HS-27A (cell line): ENCODE measurements at places on chromosomes 2 and 18.

DNA sequence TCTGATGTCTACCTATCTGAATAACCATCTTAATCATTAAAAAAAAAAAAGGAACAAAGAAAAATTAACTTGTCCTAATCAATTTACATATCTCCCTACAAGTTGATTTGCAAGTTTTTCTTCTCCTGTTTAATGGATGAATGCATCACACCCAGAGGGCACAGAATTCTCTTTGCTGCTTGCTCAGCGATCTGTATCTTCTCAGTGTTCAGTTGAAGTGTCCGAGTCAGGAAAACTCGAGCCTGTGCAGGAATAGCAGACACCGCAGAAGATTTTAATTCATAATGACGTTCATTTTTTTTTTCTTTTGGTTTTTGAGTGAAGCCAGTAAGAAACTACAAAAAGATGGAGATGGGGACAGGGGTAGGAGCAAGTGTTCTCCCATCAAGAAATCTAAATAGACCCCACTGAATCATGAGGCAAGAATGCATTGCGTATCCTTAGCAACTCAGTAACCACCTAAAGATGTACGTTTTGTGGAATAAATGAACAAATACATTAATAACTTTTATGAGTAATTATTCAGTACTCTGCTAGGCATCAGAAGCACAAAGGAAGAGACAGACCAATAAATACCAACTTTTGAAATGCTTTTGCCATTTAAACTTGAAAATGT lies 675.5 kb downstream of the LRP1B start:
- no peak for DNase-seq

- no peak for DNase-seq
Observed at GRCh38 chr18:11398625-11399024, 210.8 kb upstream of the SLC35G4 start.

DNA sequence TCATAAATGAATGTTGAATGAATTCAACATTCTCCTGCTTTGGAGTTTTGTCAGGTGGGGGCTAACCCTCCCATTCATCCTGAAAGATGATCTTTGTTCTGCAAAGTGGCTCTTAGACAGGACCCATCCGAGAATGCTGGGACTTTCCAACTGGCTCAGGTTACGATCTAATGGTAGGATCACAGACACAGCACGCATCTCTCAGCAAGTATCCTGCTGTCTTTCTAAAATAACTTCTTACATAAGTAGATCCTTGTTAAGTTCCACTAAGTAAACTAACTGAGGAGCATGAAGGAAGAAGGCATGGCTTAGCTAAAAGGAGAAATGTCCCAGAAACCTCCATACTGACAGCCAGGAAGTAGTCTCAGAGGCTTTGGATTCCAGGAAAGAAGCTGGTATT lies 23.7 kb downstream of the CYP27A1 start:
- DNase-seq, result no peak

- DNase-seq, result no peak
Observed at GRCh38 chr2:26892133-26892532, 44.2 kb downstream of the DPYSL5 start.

DNA sequence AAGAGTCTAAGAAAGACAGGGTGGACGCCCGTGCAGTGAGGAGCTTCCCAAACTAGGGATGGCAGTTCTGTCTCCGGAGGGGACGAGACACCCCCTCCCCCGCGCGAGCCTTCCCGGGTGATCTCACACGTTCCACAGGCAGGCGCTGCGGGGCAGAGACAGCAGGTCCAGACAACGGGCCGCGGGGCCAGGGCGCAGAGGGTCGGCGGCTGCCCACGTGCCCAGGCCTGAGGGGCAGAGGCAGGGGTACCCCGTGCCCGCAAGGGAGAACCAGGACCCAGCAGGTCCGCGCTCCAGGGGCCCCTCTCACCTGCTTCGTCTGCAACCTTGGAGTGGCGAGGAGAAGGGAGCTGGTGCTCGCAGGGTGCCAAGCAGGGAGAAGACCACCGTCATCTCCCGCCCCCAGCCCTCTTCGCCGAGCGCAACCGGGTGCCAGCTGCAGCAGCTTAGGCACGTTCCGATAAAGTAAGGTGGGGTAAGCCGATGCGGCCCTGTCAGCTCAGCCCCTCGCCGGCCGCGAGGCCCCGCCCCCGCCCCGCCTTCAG lies at the start of gene GPR155:
GPR155 (minus strand) TSS at position 467 of the 545 bp plus-strand sequence. CDS start 5,073 bp downstream, outside the sequence.
- DNase-seq, result no peak

DNA sequence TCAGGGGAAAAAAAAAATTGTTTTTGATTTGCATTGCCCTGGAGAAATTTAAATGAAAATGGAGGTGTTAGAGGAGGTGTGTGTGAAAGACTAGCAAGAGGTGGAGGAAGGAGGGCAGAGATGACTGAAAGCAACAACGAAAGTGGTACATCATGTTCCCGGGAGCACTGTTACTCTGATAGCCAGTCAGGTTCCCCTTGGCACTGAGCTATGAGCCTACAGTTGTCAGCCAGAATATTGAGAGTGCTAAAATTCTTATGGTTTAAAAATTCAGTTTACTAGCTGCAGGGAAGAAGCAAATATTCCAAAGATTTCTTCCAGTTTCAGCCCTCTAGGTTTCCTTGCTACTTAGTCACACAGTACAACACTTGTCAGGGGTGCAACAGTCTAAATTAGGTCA lies 366.7 kb upstream of the DLGAP1 start:
- no peak for DNase-seq

- DNase-seq, result no peak
Observed at GRCh38 chr2:232483311-232483922, 4.2 kb downstream of the ECEL1 start.

DNA sequence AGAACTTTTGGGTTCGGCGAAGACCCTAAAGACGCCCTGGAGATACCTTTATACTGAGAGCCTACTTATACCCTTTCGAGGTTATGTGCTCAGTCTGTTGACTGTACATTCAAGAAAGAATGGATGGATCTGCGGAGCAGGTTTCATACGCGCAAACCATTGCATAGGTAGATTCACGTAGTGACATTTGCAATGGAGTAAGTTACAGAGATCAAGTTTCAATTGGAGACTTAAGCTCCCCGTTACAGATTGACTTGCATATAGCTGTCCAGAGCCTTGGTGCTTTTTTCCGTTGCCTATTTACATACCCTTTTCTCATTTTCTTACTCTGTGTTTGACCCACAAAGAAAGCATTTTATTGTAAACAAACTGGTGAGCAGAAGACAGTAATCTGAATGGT lies 923 bp downstream of the PSMD1 start:
- no peak for DNase-seq

GRCh38 chr2:176111309-176111663 lies 4.2 kb downstream of the HOXD11 start:
- DNase-seq, result no peak

DNA sequence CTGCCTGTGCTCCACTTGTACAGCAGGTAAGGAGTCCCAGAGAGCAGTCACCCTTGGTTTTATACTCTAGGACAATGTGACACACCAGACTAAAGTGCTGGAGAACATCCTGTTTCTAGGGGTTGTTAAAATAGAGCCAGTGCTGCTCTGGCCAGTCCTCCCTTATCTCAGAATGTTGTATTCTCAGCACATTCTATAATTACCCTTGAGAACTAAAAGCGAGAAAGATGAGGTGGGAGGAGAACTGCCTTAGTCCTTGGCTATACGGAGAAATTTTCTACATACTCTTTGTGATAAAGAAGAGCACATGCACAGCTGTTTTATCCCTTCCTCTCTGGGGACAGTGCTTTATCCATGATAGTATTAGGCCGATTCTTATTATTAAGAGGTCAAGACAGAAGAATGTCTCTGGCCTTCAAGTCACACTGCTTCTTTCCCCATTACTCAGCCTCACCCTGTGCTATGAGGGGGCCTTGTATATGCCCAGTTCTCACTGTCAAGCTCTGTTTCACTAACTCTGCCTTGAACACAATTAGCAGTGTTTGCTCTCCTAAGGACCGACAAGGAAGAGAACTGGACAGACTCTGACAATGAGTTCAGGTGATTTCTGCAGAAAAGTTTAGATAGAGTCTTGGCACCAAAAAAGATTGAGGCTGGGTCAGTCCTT lies 385.8 kb downstream of the TRIB2 start:
- DNase-seq, result no peak

GRCh38 chr2:183253441-183254130 lies 129.3 kb downstream of the NUP35 start:
- DNase-seq, result no peak

DNA sequence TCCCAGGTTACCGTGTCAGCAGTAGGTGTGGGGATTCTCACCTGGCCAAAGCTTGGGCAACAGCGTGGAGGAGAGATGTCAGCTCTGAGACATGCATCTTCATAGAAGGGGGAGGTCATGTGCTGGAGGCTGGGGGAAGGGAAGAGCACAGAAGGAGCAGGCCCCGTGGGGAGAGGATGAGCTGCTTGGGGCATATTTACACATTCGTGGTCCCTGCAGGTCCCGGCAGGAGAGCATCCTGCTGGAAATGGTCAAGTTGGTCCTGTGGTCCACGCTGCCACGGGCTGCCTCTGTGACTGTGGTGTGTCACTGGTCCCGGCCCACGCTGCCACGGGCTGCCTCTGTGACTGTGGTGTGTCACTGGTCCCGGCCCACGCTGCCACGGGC lies 195.1 kb upstream of the TWIST2 start:
- no peak for DNase-seq

GRCh38 chr18:9814431-9814830 lies 71.3 kb upstream of the TXNDC2 start:
- peak; percentile 77 for DNase-seq

GRCh38 chr2:60468382-60469085 lies 84.9 kb downstream of the BCL11A start:
- no peak for DNase-seq

GRCh38 chr2:86648681-86649080 lies 25.0 kb upstream of the RNF103 start:
- DNase-seq, result no peak

DNA sequence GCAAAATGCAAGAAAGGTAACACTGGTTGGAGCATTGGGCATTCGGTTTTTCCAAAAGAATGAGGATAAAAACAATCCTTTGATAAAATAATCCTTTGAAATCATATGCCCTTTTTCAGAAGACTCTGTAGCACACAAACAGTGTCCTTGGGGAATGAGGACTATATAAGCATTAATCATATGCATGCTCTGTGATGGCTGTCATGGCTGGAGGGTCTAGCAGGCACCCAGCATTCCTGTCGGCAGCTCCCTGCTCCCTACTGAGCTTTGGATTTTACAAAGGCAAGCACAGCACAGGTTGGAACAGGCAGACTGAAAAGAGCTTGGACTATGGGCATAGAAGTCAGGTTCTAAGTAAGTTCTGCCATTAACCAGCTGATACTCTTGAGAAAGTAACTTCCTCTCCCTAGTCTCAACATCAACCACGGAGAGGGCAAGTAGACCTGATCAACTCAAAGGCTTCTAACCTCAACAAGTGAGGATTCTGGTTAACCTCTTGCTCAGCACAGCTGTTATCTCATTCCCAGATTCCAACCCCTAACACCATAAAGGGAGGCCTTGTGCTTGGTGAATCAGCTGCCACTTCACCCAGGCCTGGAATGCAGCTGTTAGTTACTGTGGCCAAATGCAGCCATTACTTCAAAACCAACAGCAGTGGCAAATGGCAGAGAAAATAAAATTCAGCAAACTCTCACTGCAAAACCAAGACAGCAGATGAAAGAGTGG lies 29.5 kb downstream of the GALNT14 start:
- DNase-seq, result no peak

GRCh38 chr2:216710551-216711301 lies 15.4 kb upstream of the IGFBP5 start:
- DNase-seq, result no peak

DNA sequence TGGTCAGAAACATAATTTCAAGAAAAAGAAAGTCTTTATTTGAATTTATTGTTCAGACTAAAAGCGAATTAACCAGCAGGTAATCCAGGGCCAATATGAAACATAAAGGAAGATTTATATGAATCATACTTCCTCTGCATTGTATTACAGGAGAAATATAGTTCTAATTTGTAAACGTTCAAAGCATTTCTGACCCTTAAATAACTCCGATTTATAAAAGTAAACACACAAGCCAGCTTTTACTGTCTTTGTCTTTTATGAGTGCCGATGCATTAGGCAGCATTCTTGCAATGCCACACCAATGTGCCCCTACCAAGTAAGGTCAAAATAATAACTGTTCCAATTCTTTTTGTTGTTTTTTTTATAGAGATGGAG lies 118.8 kb upstream of the RBBP8 start:
- no peak for DNase-seq
